ENCODE measurements at places on chromosomes 6 and 20. TPM values are rescaled to one million over a fixed set of nuclear protein-coding genes. Genes with fewer than 3 reads are reported as not detected.
A peak's percentile ranks its signal among the peaks of the same experiment; 100 is the strongest.

COL12A1 gene
- total RNA-seq, result 2.0 TPM

DNA sequence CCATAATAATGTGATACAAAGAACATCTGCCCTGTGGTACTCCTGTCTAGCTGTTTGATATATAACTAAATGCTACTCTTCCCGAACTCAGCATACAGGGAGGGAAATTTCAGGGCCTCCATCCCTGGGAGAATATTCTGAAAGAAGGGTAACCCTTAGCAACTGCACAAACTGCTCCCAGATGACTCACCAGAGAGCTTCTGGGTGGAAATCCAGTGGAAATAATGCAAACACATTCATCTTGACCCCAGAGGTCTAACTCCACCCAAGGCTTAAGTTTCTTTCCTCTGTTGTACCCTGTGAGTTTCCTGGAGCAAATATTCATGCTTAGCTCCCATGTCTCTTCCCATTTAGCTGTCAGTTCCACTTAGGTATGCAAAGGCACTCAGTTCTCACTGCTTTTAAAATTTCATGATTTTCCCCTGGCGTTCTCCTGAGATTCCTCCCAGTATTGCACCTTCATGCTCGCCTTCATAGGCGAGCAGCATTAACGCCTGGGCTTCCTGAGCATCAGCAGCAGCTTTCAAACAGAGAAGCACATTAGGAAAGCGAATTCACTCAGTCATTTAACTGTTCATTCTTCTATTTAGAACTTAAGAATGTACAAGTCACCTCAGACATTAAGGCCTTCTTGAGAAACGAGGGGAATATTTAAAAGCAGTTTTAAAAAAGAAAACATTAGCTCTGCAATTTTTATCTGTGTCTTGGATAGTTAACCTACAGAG, 43.8 kb upstream of the LAMA4 start:
- no peak overlapping the region for H3K4me3 ChIP-seq
- no peaks in the 10 kb centered on the region for H3K4me1 ChIP-seq
- DNase-seq, result no peak

DNA sequence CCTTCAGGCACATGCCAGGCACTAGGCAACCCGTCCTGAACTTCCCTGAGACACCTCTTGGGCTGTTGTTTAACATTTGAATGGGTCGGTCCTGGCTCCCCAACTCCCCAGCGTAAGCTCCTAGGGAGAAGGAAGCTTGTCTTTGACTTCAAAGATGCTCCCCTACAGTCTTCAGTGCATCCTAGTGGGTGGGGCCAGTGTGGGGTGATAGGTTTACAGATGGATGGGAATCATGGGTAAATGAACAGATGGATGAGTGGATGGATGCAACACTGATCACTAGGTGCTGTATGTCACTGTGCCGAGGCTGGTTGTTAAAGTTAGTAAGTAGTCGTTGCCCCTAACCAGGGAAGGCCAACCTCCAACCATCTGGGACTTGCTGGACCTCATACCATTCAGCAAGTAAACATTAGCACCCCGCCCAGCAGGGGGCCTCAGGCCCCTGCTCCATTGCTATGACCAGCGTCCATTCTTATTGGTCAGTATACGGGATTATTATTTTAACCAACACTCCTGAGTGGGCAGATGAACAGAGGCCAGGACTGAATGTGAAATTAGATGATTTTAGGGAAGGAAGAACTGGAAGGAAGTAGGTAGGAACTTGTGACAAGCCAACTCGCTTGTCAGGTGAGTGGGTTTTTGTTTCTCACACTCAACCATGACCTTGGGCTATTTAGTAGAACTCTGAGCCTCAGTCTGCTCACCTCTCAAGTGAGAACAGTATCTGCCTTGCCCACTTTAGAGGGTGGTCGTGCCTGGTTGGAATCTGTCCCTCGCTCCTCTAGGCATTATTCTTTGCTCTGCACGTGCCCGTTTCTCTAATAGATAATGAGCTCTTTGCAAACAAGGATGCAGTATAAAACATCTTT, 82.9 kb upstream of the FOXP4 start:
- H3K36me3 ChIP-seq, result no peaks in the 10 kb centered on the region
- peaks cover 2% of the 10 kb centered on the region for H3K27me3 ChIP-seq
- peaks cover 20% of the 10 kb centered on the region for H3K4me1 ChIP-seq
- peak overlapping the region; percentile 45 for H3K27ac ChIP-seq
- DNase-seq, result peak; percentile 54

DNA sequence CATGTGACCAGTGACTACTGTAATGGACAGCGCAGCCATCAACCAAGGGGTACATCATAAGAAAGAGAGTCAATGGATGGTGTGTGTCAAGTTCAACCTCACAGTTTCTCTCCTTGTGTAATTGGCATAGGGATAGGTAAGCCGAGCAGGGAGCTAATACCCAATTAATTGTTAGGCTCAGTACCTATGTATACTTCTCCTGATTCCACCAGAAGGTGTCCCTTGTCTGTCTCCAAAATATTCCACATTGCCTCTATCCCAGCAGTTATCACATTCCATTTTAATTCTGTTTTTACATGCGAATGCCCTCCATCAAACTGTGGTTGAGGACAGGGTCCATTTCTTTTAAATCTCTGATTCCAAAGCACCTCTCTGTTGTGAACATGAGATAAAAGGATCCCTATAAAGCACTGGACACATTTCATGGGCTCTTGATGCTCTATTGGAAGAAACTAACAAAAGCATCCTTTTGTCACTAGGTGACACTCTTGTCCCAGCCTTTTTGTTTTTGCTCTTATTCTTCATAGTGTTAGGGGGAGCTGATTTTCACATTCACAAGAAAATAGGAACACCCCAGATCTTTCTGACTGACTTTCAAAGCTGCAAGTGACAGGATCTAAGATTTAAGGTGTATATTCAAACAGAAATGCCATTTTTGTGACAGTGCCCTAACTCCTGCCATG, 38.9 kb downstream of the FBXO9 start:
- H3K27me3 ChIP-seq, result no peaks in the 10 kb centered on the region
- DNase-seq, result no peak
- H3K36me3 ChIP-seq, result peaks cover 7% of the 10 kb centered on the region
- peaks cover 8% of the 10 kb centered on the region for H3K4me1 ChIP-seq
- no peak overlapping the region for H3K27ac ChIP-seq

DNA sequence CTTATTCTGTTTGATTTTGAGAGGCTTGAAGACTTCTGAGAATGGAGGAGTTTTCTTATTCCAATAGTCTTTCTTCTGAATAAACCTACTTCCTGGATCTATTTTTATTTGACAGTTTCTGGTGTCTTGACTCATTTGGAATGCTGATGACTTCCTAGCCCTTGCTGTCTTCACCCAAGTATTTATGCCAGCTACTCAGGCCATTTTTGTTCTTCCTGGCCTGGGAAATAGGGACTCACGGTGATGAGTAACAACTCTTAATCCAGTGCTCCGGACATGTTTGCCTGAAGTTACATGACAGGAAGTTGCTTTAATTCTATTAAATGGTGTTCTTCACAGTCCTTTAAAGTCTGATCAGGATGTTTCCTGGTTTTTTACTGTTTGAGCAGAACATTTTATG, 272.1 kb upstream of the EYS start:
- no peaks in the 10 kb centered on the region for H3K36me3 ChIP-seq
- no peaks in the 10 kb centered on the region for H3K4me1 ChIP-seq
- no peak for DNase-seq
- no peaks in the 10 kb centered on the region for H3K27me3 ChIP-seq

MC3R gene
- not detected for total RNA-seq

DNA sequence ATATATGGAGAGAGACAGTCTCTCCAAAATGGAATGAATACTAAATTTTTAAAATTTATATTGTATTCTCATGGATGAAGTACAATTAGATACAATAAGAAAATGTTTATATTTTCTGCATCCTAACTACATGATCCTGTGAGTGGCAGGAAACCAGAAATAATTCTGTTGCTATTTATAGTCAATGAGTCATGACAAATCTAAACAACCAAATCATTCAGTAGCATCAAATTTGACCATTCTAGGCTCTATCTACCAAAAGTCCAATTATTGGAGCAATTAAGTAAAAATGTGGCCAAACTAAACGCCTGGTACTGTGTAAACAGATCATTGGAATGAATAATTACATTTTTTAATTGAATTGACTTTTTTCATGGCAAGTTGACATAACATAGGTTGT, 959.8 kb downstream of the EPHA7 start:
- H3K27ac ChIP-seq, result no peak overlapping the region
- peaks cover 7% of the 10 kb centered on the region for H3K4me1 ChIP-seq
- DNase-seq, result no peak
- H3K4me3 ChIP-seq, result no peak overlapping the region
- peaks cover 4% of the 10 kb centered on the region for H3K27me3 ChIP-seq

SMIM8 gene
- 16.1 TPM for total RNA-seq

DNA sequence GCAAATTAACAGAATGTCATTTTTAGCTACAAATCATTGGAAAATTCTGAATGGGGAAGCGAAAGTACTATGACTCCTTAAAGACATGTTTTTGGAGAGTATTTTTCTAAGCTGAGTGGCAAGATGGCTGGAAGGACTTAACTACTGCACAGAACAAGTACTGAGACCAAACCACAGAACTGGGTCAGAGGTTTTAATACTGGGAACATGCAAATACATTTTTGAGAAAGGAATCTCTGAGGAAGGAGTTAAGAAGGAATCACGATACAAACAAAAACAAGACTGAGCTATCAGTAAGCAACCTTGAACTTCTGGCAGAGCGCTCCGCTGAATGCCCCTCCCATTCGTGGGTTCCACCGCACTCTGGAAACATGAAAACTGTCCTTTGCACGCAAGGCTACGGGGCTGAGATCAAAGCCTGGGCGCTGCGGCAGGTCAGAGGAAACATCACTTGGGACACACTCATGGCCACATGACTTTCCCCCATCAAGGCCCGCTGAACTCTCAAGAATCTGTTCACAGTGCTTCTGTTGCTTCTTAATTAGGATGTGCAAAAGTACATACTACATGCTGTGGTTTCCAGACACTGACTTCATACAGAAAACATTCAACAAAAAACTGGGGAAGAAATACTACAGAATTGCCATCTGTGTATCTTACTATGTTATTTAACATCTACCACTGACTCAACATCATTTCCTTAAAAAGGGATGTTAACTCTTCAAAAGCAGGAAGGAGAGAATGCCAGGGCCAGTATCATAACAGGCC, 27.8 kb downstream of the SLC23A2 start:
- H3K4me1 ChIP-seq, result peaks cover 15% of the 10 kb centered on the region
- DNase-seq, result no peak
- no peaks in the 10 kb centered on the region for H3K27me3 ChIP-seq
- no peak overlapping the region for H3K27ac ChIP-seq
- no peaks in the 10 kb centered on the region for H3K36me3 ChIP-seq
- H3K4me3 ChIP-seq, result no peak overlapping the region

- no peak for DNase-seq
- no peak overlapping the region for H3K27ac ChIP-seq
- H3K4me1 ChIP-seq, result no peaks in the 10 kb centered on the region
- H3K27me3 ChIP-seq, result no peaks in the 10 kb centered on the region
Observed at GRCh38 chr6:81340946-81341345, 411.5 kb downstream of the TENT5A start.
